ENCODE measurements at places on chromosomes 1 and 21. TPM values are rescaled to one million over a fixed set of nuclear protein-coding genes. Genes with fewer than 3 reads are reported as not detected.

Gene AADACL4
- polyA plus RNA-seq, result not detected

Gene TCHH
- polyA plus RNA-seq, result 0.99 TPM

Gene SPTA1
- polyA plus RNA-seq, result 0.07 TPM

Gene TCP10L
- polyA plus RNA-seq, result 0.49 TPM

Gene HSD3B1
- polyA plus RNA-seq, result not detected

Gene KIF14
- polyA plus RNA-seq, result 0.67 TPM

Gene SPATA21
- 0.13 TPM for polyA plus RNA-seq

Gene HENMT1
- 10.9 TPM for polyA plus RNA-seq

Gene PRR9
- polyA plus RNA-seq, result not detected

Gene C1orf94
- polyA plus RNA-seq, result not detected

Gene OR2L5
- polyA plus RNA-seq, result not detected

Gene NR1I3
- polyA plus RNA-seq, result 0.06 TPM

Gene MYOM3
- polyA plus RNA-seq, result 0.02 TPM

Gene GUCA2B
- polyA plus RNA-seq, result not detected

Gene ACTL8
- not detected for polyA plus RNA-seq

Data from spleen (tissue), 13 donors.